HCT116 (cell line): ENCODE measurements at places on chromosomes 4 and X.
A peak's percentile ranks its signal among the peaks of the same experiment; 100 is the strongest.

GRCh38 chr4:38867478-38868058 lies at the start of gene FAM114A1:
Gene FAM114A1, plus strand, starts transcription at chr4:38867806. Its CDS starts 10,273 bp downstream, at chr4:38878079.
- DNase-seq = no peak

DNA sequence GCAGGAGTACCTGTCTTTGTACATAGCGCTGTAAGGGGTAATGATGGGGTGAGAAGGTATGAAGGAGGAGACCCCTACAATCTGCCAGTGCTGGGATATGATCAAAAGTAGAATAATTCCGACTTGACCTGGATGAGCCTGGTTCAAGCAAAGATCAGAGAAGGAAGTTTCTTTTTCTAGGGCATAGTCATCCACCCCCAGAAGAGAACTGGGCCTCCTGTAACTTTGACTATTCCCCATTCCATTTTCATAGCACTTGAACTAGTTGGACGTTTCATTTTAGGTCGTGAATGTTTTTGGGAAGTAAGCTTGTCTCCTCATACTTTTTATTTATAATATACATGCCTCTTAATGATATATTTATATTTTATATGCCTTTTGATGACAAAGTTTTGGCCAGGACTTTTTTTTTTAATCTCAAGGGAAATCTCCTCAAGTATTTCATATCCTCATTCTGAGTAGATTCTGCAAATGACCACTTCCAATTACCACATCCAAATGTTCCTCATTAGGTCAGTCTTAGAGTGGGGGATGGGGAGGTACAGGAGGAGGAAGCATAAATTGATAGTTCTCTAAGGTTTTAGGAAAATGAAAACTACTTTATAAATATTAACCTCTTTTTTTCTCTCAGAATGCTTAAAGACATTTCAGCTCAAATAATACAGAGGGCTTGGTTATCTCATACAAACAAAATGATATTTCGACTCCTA lies 3.5 kb downstream of the CXorf58 start:
- no peak for DNase-seq

- DNase-seq = no peak
Measured at GRCh38 chr4:189293459-189293858, 647.2 kb upstream of the FRG1 start.

DNA sequence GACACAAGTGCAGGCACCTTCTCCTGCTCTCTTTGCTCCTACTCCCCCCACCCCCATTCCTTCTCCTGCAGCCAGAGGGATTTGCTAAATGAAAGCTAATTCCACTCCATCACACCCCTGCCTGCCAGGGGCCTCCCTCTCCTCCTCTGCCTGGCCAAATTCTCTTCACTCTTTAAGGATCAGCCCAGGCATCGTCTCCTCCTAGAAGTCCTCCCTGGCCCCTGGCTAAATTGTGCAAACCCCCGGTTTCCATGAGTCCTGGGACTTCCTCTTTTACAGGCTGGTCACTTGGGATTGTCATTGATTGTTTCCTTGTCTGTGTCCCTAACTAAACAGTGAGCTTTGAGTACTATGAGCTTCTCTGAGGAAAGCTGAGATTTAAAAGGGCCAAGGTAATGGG lies 8.7 kb upstream of the ABLIM2 start:
- DNase-seq = no peak

DNA sequence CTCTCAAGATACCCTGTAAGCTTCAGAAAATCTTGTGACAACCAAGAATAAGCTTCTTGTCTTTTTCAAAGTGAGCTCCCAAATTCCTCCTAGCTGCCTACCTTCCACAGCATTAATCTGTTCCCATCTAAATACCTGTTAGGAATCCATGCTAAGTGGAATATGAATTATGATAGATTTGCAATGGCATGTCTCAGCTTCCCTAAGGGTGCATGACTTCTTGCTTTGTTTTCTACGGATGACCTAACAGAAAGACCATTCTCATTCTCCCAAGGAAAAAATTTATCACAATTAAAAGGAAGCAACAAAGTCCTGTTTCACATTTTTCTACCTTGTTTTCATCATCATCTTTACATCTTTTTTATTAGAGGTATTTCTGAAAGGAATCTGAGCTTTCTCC lies 532.7 kb downstream of the GRXCR1 start:
- no peak for DNase-seq

GRCh38 chr4:87451537-87451936 lies 29.2 kb downstream of the NUDT9 start:
- DNase-seq = no peak

DNA sequence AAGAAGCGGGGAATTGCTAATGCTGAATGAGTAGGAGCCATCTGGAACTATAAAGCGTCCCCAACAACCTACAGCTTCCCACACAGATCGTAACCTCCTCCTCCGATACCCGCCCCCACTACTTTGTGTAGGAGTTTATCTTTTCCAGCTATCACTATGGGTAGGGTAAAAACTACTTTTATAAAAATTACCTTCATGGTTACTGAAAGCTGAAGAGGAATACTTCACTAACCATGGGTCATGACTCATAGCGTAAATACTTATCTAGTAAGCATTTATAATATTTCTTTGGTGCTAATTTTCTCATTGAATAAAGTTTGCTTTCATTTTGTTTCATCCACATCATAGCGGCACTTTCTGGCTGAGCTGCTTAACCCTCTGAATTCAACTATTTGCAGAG lies 79.4 kb upstream of the TNIP3 start:
- no peak for DNase-seq

GRCh38 chr4:179631321-179631720 lies 2189.1 kb upstream of the AGA start:
- no peak for DNase-seq

DNA sequence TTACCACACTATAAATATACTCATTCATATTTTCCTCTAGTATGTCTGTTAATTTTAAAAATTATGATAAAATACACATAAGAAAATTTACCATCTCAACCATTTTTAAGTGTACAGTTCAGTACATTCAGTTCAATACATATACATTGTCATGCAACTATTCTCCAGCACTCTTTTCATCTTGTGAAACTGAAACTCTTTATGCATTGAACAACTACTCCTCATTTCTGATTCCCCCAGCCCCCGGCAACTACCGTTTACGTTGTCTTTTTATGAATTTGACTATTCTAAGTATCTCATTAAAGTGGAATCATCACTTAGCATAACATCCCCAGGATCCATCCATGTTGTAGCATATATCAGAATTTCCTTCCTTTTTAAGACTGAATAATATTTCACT lies 8.7 kb downstream of the SMARCAD1 start:
- DNase-seq = no peak

DNA sequence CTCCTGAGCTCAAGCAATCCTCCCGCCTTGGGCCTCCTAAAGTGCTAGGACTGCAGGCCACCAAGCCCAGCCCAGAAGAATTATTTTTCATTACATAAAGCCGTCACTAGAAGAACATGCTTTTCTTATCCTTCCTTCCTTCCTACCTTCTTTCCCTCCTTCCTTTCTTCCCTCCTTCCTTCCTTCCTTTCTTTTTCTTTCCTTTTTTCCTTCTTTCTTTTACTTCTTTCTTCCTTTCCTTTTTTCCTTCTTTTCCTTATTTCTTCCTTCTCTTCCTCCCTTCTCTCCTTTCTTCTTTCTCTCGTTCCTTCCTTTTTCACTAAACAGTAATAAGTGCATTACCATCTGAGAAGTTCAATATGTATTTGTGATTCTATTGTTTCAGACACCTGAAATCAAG lies 121.4 kb downstream of the ATP10D start:
- no peak for DNase-seq

DNA sequence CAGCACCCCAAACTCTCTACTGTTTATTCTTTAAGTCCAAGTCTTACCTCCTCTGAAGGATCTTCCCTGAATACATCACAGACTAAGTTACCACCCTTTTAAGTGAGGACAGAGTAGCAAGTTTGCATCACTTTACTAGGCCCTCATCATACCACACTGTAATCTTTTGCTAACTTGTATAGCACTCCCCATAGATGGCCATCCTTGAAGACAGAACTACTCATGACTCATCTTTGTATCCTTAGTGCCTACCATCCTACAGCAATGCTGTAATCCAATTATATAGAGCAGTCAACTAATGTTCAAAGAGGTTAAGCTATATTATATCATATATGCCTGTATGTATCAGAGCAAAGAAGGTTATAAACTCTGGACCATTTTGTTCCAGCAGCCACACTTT lies 101.4 kb downstream of the ADAMTS3 start:
- DNase-seq = no peak

GRCh38 chrX:65668377-65669310 lies 1.2 kb downstream of the MSN start:
- DNase-seq = peak; percentile 29

GRCh38 chrX:52265713-52266112 lies 81.0 kb downstream of the MAGED4 start:
- DNase-seq = no peak

GRCh38 chr4:169068423-169068822 lies 58.4 kb upstream of the CBR4 start:
- DNase-seq = no peak

GRCh38 chr4:139171876-139172691 lies 4.9 kb downstream of the ELF2 start:
- DNase-seq = no peak

DNA sequence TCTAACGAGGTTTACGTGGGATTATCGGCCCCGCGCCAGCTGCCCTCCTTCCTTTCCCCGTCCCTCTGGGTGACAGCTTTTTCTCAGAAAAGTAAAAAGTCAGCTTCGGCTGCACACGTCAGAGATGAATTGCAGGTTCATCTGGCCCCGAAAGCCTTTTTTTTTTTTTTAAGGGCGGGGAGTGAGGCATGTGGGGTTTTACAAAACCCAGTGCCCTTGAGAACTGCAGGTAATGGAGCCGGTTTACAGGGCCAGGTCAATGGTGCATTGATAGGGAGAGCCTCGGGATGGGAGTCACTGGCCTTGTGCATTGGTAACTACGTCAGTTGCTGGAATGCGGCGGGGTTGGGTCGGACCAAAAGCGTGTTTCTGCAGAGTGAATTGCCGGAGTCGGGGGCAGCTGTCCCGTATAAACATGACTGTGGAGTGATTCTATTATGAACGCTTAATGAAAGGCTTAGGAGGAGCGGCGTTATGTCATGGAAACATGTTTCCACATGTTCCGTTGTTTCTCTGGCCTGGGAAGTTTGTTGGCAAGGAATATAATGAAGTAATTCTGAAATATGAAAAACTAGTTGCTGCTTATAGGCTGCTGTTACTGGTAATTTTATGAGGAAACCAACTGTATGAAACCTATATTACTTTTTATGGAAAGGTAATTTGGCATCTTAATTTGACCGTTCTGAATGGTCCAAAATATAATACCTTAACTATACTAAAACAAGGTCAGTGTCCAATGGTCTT lies 1.1 kb downstream of the HSPA4L start:
- DNase-seq = peak; percentile 24
